ENCODE measurements at places on chromosomes 6 and 20.

DNA sequence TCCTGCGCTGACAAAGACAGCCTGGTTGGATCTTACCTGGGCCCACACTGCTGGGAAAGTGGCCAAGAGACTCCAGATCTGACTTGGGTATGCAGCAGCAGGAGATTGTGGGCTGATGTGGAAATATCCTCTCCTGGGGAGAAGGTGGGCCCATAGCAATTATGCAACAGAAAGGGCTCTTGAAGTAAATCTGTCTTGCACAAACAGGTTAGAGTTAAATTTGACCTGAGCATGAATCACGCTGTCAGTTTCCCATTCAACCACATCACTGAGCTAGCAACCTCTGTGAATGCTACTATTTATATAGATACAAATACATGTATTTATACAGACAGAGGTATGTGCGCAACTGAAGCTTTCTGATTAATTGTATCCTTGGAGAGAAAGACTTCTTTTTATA is 28.3 kb upstream of the PDYN start:
- no peak for DNase-seq

GRCh38 chr20:50996901-50997865 is 25.7 kb downstream of the KCNG1 start:
- DNase-seq: no peak

DNA sequence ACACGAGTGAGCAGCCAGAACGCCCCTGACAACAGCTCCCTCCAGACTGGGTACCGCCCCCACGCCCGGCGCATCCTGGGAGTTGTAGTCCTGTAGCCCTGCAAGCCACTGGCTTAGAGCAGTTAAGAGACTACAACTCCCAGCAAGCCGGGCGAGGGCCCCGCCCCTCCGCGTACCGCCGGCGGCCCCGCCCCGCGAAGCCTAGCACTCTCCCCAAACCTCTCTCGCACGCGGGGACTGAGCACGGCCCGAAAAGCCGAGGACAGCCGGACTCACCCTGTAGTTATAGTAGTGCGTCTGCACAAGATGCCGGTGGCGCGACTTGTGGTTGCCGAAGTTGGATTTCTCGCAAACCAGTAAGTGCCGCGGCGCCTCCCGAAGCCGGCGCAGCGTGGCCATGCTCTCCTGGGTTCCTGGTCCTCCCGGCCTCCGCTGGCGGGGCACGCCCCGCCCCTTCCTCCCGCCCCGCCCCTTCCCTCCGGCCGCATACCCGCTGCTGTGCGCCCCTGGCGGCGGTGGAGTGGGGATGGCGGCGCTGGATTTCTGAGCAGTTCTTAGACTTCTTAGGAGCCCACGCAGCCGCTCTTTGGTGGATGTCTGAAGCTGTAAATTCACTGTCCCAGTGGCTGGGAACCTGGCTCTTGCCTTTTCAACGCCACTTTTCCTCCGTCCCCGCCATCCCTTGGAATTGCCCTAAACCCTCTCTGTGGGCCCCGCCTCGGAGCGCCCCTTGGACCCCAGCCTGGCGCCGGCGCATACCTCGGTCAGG is at the start of gene RPP40:
Gene RPP40, minus strand, starts transcription at position 434 of the 769 bp plus-strand sequence. Its CDS starts 35 bp downstream, at position 399.
- DNase-seq: no peak

DNA sequence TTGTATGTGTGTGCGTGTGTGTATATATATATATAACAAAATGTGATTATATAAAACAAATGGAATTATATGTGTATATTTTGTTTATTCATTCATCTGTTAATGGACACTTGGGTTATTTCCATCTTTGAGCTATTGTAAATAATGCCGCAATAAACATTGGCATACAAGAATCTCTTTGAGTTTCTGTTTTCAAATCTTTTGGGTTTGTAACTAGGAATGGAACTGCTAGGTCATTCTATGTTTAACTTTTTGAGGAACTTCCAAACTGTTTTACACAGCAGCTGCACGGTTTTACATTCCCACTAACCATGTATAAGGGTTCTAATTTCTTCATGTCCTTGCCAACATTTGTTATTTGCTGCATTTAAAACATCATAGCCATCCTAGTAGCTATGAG is 39.9 kb upstream of the TGM2 start:
- no peak for DNase-seq

GRCh38 chr20:5313916-5314315 is 2.8 kb downstream of the PROKR2 start:
- DNase-seq: no peak

Measured in vagina (tissue), 2 donors.